ENCODE measurements at places on chromosomes 1 and 21. TPM values are rescaled to one million over a fixed set of nuclear protein-coding genes. Genes with fewer than 3 reads are reported as not detected.

Gene NGF
- 3.2 TPM for total RNA-seq

- DNase-seq = no peak
Observed at GRCh38 chr1:214514032-214514818, 37.2 kb downstream of the PTPN14 start.

- no peak for DNase-seq
Observed at GRCh38 chr1:119946724-119947123, 50.4 kb upstream of the ADAM30 start.

GRCh38 chr1:211684331-211684730, 8.9 kb upstream of the NEK2 start:
- DNase-seq = no peak

GRCh38 chr21:14554948-14555347, 8.8 kb upstream of the SAMSN1 start:
- no peak for DNase-seq

DNA sequence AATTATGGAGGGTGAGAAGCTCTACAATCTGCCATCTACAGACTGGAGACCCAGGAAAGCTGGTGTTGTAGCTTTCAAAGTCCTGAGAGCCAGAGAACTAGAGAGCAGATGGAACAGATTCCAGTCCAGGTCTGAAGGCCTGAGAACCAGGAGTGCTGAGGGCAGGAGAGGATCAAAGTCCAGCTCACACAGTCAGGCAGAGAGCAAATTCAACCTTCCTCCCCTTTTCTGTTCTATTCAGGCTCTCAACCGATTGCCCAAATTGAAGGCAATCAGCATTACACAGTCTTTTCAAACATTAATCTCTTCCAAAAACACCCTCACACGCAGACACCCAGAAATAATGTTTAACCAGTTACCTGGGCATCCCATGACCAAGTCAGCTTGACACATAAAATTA, 2.5 kb upstream of the TMPRSS2 start:
- no peak for DNase-seq

DNA sequence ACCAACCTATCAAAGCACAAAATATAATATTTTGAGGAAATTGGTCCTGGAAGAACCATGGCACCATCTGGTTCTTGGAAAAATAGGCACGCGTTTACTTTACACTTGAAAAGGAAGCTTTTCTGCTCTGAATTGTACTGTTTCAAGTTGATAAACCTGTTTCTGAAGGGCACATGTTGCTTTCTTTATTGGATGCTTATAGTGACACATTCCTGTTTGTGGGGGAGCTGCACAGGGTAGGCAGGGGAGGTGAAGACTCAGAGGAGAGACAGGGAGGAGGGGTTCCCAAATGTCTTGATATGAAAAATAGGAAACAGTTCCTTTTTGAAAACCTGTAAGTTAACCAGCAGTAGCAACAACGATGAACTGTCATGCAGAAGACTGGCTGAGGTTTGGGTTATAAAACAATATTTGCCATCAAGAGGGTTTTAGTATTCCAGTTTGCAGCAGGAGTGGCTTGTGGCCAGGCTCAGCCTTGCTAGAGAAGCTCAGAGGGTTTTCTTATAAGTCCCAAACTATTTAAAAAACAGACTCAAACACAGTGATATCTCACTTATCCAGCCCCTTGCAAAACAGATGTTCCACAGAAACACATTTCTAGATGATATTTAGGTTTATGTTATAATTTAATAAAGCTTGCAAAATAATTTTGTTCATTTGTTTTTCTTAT, 127.0 kb upstream of the MROH9 start:
- no peak for DNase-seq

- DNase-seq = no peak
Observed at GRCh38 chr1:207221934-207222351, 99.5 kb upstream of the CD55 start.

DNA sequence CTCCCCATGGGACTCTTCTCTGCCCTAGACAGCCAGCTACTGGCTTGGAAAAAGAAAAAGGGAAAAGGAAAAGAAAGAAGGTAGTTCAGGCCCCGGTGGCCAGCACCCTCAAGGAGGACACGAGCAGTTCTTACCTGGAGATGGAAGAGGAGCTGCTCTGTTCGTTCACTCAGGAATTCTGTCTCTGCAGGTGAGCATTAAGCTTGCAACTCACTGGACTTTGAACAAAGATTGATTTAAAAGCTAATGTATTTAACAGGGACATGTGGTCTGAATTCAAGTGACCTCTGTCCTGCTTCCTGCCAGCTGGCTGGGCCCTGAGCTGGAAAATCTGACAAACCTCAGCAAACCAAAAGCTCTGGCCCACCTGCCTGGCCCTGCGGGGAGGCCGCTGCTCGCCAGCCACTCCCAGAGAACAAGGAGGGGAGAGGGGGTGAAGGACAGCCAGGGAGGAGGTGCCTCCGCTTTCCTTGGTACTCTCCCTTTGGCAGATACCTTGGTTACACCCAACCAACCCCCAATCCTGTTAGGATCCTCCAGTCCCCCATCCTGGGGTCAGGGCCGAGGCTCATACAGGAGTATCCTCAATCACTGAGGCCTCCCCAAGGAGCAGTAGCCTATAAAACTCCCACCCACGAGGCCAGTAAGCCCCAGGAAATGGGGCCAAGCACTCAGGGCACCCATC, at the start of gene PDZK1:
PDZK1 (minus strand) TSS at position 186 of the 685 bp plus-strand sequence. CDS start 19,347 bp downstream, outside the sequence.
- no peak for DNase-seq

Gene RPF1
- total RNA-seq = 35.9 TPM

DNA sequence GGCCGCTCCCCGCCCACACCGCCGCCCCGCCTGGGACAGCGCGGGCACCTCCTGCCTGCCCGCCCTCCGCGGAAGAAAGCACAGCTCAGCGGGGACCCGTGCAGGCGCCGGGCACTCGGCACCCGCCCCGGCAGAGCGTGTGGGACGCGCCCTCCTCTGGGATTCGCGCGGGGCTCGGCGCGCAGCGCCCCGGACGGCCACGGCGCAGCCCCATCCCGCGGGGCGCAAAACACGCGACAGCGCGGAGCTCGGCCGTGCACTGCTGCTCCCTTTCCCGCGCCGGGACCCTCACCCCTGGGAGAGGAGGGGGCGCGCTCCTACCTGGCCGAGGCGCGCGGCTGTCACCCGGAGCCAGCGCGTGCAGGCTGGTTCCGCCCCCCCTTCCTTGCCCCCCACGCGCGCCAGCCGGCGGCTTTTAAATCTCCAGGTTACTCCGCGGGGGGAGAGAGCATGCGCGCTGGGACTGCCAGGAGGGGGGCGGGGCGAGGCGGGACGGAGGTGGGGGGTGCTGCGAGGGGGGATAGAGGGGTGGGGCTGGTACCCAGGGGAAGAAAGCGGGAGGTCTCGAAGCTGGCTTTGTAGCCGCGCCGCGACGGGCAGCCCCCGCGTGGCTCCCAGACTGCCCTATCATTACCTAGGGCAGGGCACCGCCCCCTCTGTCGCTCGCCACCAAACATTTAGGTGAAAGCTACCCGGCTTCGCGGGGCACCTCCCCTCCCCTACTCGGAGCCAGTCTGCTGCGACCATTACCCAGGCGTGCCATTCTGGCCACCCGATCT, at the start of gene SLC45A3:
SLC45A3 (minus strand) TSS at position 437 of the 779 bp plus-strand sequence. CDS start 15,853 bp downstream, outside the sequence.
- DNase-seq = peak; percentile 62

DNA sequence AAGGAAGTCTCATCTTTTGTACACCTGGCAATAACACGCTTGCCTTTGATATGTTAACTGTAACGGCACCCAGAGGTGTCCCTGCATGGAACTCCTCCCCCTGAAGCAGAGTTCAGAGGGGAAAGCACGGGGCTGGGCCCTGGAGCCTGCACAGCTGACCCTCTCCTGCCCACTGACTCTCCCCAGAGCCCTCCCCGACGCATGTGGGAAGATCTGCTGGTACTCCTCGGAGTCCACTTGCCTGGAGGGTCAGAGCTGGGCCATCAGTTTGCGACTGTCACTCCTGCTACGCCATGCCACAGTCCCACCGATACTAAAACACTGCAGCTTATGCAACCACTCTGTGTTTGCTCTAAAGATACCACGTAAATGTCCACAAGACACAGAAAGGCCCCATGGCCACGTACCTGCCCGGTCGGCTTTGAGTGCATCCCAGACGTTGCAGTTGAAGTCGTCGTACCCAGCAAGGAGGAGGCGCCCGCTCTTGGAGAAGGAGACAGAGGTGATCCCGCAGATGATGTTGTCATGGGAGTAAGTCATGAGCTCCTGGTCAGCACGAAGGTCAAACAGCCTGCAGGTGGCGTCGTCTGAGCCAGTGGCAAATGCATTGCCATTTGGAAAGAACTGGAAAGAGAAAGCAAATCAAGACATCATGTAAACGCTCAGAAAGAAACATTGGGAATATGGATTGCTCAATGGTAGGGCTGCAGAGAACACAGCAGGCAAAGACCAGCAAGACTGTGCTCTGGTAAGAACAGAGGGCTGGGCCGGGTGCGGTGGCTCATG, 10.6 kb upstream of the NADK start:
- DNase-seq = peak; percentile 49

GRCh38 chr1:32741413-32742198, 39.0 kb upstream of the SYNC start:
- peak; percentile 55 for DNase-seq

DNA sequence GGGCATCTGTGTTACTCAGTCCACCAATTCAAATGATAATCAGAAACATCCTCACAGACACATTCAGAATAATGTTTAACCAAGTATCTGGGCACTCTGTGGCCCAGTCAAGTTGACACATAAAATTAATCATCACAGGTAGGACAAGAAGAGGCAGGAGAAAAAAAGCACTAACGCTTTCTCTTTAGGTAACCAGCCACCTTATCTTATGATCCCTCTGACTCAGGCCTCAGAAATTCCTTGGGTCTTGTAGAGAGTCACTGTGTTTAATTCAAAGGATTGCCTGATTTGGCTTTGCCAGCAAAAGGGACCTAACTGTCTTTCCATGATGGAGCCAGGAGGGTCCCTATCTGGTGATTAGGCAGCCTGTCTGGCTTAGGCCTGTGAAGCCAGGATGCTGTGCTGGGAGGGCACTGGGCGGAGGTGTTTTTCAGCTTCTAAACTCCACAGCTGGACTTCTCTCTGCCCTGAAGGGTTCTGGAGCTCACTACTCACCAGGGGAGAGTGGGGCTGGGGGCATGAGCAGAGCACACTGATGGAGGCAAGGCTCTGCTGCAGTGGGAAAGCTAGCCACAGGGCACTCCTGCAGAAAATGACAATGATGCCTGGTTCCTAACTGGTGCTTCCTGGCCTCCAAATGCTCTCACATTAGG, 36.4 kb upstream of the STUM start:
- no peak for DNase-seq

DNA sequence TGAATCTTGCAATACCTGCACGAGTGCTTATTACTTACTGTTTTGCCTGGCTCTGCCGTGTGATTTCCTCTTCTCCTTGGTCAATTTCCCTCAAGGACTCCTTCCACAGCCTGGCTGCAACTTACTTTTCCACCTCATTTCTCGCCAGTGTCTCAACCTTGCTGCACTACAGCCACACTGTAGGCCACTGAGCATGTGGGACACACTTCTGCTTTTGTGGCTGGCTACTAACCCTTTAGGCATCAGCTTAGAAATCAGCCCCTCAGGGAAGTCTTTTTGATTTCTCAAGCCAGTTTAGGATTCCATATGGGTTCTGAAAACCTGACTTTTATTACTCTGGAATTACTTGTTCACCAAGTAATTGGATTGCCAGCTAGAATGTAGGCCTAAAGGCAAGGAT, 5.2 kb upstream of the DMRTB1 start:
- DNase-seq = no peak

DNA sequence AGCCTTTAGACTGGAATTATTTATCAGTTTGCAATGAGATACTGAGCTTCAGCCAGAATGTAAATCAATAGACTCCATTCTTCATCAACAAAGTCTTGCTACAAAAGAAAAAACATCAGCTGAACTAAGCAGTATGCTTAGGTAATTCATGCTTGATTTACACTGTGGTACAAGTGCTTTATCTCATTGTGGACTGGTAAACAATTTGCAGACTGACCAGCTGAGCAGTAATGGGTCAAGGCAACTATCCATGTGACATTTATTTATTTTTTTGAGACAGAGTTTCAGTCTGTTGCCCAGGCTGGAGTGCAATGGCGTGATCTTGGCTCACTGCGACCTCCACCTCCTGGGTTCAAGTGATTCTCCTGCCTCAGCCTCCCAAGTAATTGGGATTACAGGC, 39.8 kb upstream of the SYT2 start:
- no peak for DNase-seq

DNA sequence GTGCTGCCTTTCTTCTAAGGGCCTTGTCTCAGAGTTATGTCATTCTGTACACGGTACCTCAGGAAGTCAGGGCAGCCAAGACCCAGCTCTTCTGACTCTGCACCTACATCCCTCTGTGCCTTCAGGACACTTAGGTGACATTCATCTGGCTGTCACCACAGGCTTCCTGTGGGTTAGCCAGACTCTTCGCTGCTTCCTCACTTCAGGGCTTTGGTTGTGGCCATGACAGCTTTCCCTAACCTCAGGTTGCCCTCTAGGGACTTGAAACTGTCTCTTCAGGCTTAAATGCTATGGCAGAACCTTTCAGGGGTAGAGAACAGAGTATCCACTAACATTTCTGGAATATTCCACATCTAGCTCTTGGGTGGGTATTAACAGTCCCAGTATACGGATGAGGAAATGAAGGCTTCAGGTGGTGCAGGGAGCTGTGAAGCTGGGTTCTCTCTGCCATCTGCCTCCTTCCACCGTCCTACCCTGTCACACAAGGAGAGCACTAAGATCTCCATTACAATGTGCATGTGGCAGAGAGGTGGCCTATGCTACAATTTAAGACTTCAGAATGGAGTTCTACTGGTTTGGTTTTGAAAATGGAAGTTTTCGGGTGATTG, 9.9 kb downstream of the TSSK3 start:
- no peak for DNase-seq

DNA sequence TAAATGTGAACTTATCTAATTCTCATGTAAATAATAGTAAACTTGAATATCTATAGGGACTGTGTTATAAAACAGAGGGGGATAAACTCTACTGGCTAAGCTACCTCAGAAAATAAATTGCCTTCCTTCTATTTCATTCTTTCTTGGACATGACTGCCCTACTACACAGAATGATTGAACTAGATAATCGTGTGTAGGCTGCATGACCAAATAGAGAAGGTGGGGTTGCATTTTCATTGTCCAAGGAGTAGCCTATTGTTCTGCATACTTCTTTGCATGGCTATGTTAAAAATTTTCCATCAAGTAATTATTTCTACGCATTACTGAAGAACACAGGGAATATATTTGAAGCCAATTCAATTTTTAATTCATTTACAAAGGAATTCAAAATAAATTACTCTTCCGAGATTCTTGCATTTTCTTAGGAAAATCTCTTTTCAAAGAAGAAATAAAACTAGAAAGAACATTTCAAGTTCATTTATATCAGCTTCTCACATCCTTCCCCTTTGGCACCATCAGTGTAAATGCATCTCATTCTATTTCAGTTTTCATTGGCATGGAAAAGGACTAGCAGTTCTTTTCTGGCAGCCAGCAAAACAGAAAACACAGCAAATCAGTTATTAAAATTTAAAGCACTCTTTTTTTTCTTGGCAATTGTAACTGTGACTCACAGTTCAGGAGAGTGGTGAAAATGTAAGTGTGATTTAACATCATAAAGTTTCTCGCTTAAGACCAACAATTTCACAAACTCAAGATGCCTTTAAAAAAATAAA, 714.7 kb downstream of the NCAM2 start:
- no peak for DNase-seq

- DNase-seq = no peak
Observed at GRCh38 chr1:166378805-166379204, 212.0 kb upstream of the FAM78B start.

Gene GPR89B
- total RNA-seq = 6.0 TPM

Gene OR10T2
- not detected for total RNA-seq

Gene PTPRC
- total RNA-seq = 6.9 TPM

GRCh38 chr1:107557095-107557494, 407.9 kb downstream of the VAV3 start:
- DNase-seq = no peak

Gene MR1
- 3.4 TPM for total RNA-seq

GRCh38 chr1:230772457-230773395, 25.5 kb downstream of the CAPN9 start:
- peak; percentile 65 for DNase-seq

- DNase-seq = no peak
Observed at GRCh38 chr1:9861360-9861759, 37.6 kb upstream of the CLSTN1 start.

All from left ventricle myocardium superior (tissue), 1 donor.